ENCODE measurements at places on chromosomes 2 and 18.

DNA sequence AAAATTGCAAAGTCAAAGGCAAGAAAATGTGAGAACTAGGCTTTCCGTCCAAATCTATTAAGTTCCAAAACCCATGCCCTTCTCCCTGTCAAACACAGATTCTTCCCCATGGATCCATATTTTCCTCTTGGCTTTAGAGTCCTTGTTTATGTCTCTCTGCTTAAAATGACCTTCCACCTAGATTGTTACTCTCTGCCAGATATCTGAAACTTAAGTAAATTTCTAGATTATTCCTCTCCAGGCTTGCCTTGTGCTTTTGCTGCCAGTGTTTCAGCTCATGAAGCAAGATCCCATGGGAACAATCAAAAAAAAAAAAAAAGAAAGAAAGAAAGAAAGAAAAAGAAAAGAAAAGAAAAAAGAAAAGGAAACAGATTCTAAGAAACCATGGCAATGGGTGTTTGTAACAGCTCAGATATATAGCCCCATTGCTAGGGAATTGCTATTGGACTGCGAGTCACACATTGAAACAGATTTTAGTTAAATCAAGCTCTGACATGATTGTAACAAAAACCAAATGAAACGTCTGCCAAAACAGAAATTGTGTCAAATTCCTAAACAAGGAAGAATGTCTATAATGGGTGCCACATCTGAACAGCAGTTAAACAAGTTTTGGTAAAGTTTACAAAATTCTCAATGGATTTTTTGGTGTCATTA lies 660.7 kb upstream of the CNTNAP5 start:
- no peak for DNase-seq

GRCh38 chr2:239326831-239327535 lies 73.8 kb downstream of the HDAC4 start:
- DNase-seq = no peak

DNA sequence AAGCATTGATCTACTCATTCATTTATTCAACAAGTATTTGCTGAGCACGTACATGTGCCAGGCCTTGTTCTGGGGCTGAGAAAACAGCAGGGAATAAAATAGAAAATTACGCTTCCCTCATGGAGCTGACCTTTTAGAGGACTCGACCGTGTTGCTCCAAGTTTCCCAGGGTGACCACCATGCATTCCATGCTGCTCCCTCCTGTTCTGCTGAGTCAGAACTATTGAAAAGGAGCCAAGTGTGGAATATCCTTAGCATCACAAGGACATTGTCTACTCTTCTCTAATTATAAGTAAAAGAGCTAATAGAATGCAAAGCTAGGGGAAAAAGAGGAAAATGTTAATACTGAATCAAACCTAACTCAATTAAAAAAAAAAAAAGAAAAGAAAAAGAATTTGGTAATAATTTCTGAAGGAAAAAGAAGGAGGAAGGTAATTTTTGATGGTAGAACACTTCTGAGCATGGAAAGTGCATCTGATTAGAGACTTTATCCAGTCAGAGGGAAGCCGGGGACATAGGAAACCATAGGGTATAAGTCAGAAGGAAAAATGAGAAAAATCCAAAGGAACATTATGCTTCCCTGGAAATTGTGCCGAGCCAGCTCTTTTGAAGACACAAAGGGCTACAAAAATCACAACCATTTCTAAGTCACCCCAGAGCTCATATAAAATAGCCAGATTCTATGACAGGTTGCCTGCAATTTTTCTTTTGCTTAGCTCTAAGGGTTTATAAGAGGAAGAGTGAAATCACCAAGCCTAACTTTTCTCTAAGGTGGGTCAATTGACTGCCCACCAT lies 339.4 kb downstream of the RND3 start:
- no peak for DNase-seq

DNA sequence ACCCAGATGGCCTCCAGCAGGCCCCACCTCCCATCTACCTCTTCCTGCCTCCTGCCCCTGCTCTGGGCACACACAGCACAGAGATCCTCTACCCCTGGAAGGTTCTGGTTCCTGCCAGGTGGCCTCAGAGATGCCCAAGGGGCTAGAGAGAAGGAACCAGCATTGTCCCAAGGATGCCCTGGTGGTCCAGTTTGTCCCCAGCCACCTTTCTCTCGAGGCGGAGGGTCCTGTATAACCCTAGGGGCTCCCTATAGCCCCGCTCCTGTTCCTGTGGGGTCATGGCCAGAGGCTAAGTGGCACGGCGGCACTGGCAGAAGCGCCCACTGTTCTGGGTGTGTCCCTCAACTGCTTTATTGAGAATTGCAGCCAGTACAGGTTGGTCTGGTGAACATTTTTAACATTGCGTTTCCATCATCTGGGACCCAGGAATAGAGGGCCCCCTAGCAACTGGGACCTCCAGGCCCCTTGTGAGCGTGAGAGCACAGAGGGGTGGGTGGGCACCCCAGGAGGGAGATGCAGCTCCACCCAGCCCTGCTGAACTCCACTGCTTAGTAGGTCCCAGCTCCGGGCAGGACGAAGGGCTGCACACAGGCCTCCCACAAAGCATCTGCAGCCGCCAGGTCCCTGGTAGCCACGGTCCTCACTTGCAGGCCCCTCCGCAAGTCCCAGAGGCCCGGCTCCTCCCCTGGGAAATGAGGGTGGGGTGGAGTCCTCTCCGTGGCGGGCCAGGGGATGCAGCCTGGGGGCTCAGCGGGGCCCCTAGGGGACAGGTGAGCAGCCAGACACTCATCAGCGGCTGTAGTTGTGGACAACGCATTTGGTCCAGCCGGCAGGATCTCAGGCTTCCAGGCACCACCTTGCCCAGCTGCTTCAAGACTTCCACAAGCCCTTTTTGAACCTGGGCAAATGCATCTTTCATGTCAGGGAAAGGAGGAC lies 33.1 kb downstream of the GPC1 start:
- DNase-seq = no peak

DNA sequence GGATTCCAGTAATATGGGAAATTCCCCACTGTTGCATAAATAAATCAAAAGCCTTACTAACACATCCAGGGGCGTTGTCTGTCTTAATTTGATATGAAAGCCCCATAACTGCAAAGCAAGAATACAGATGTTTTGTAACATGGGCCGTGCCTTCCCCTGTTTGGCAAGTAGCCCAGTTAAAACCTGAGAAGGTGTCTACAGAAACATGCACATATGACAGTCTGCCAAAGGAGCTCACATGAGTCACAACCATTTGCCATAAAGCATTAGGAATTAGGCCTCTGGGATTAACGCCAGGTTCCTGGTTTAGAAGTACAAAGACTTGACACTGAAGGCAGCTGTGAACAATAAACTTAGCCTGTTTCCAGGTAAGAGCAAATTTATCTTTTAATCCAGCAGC lies 43.1 kb upstream of the LONRF2 start:
- peak; percentile 38 for DNase-seq

GRCh38 chr2:219538504-219538951 lies 5.1 kb downstream of the CHPF start:
- DNase-seq = no peak
